ENCODE measurements at places on chromosomes 2 and 18.

DNA sequence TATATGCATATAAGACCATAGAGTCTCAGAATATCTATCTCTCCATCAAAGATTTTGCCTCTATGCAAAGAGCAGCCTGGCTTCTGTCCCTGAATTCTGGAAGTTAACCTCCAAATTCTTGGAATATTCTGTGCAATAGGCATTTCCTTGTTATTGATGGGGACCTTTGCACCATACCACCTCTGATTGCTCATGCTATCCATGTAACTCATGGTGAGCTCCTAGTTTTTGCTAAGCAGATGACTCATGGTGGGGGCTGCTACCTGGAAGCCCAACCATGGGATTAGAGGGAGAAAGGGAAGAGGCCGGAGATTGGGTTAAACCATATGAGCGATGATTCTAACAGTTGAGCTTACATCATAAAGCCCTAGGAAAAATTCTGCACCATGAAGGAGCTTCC lies 310.2 kb upstream of the FIGN start:
- no peak for DNase-seq

DNA sequence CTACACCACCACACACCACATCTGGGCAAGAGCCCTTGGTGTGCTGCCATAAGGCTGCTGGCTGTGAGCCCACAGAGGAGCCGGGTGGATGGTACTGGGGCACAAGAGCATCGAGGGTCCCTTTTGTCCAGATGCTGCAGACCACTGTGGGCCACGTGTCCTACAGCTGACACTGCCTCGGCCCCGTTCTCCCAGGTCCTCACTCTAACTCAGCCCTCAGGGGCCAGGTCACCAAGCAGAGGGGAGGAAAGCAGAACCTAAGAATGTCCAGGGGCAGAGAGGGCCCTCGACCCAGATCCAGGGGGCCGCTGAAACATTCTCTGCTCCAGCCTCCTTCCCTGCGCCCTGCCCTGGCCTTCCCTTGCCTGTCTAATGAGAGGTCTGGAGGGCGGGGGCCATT lies 91.7 kb upstream of the ASB18 start:
- DNase-seq: no peak

GRCh38 chr2:205892251-205892655 lies 193.7 kb downstream of the INO80D start:
- DNase-seq: no peak

- no peak for DNase-seq
Observed at GRCh38 chr18:44897816-44898215, 217.1 kb downstream of the SETBP1 start.

DNA sequence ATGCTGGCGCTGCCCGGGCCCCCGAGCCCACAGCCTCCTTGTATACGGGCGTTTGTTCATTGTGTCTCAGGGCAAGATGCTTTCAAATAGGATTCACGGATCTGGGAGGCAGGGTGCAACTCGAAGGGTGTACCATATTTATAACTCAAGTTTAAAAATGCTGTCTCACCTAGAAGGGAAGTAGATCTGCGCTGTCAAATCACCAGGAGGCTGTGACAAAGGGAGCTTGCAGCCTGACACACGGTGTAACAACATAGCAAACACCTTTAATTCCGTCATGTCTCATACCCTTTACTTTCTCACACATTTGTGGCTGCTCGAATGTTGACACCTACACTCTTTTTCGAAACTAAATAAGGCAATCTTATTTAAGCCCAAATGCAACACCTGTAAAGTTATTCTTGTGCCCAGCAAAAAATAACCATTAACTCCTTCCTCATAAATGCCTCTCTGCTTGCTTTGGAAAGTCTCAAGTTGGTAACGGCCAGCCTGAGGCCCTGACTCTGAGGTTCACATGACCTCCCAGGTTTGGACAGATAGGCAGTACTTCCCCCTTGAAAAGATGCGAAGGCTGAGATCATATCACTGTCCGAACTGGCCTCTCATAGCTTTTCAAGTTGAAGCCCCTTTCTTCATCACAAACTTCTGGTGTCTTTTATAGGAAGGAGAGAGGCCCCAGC lies 11.6 kb downstream of the ZEB2 start:
- DNase-seq: no peak

GRCh38 chr18:58298251-58299134 lies 254.5 kb downstream of the NEDD4L start:
- no peak for DNase-seq

DNA sequence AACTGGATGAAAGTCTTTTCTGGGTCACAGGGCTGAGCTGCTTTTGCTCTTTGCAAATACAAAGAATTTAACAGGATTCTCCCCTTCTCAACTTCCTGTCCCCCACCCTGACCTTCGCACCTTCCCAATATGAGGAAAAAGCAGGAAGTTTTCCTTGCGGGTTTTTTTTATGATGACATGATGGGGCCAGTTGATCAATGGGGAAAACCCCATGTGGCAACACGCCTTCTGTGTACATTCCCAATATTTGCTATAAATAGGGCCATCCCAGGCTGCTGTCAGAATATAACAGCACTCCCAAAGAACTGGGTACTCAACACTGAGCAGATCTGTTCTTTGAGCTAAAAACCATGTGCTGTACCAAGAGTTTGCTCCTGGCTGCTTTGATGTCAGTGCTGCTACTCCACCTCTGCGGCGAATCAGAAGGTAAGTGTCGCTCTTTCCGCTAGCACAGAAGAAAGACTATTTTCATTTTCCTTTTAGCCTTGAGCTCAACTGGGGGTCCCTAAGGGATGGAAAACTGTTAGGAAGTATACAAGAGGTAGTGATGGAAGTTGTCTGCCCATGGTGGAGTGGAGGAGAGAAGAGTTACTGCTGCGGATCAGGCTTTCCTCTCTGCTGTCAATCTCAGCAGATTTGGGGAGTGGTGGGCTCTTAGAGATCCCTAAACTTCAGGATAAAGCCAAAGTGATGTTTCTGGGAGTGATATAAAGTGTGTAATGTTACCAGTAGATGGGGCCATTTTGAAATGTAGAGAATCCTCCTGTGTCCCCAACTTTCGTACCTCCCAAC lies at the start of gene CCL20:
TSS of gene CCL20 (plus strand) at position 281 of the 792 bp plus-strand sequence. CDS start at position 351, 70 bp downstream.
- no peak for DNase-seq

DNA sequence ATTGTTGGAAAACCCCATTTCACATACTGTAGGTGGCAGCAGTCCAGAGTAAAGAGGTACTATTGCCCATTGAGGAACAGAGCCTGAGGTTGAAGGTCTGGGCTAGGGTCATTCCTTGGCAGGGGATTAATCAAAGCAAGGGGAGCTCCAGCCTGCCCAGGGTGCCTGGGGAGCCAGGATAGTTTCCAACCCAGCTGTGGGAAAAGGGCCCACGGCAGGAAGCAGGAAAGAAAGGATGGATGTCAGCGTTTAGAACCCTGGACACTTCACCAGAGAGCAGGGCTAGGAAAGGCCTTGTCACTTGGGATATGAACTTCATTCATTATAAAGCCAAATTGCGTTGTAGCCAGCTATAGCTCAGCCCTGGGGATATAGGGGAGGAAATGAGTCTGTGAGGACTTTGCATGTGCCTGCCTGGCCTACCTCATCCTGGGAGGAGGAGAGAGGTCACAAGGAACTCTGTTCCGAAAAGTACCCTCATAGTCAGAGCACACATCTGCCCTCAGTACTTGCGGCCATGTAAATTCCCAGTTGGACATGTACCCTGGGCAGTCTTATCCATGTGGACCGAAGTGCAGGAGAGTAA lies 140.2 kb upstream of the COPS8 start:
- no peak for DNase-seq

GRCh38 chr2:166375736-166376487 lies at the start of gene SCN9A:
Gene SCN9A (minus strand): TSS chr2:166375944. CDS start chr2:166311756, 64,188 bp downstream.
- DNase-seq: no peak

Measured in stimulated activated CD8-positive, alpha-beta memory T cell treated with anti-CD3 and anti-CD28 coated beads, Interleukin-7, amount 100 ng/mL, for 24 hours (primary cell).